ENCODE measurements at places on chromosomes 13 and 19.

DNA sequence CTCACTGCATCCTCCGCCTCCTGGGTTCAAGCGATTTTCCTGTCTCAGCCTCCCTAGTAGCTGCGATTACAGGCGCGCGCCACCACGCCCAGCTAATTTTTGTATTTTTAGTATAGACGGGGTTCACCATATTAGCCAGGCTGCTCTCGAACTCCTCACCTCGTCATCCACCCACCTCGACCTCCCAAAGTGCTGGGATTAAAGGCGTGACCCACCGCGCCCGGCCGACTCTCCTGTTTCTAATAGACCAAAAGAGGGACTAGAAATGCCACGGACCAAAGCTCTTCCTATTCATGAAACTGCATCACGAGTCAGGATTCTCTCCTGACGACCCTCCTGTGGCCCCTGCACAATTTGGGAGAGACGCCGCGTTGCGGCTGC is 563 bp downstream of the ZNF43 start:
- peak; percentile 83 for DNase-seq

GRCh38 chr19:57239982-57240310 is 486 bp upstream of the ZNF805 start:
- no peak for DNase-seq

GRCh38 chr19:14565298-14565679 is 6.6 kb downstream of the NDUFB7 start:
- DNase-seq = no peak

GRCh38 chr19:18789422-18789869 is 1.7 kb downstream of the COMP start:
- no peak for DNase-seq

- DNase-seq = no peak
Observed at GRCh38 chr13:85527316-85527715, 271.9 kb downstream of the SLITRK6 start.

DNA sequence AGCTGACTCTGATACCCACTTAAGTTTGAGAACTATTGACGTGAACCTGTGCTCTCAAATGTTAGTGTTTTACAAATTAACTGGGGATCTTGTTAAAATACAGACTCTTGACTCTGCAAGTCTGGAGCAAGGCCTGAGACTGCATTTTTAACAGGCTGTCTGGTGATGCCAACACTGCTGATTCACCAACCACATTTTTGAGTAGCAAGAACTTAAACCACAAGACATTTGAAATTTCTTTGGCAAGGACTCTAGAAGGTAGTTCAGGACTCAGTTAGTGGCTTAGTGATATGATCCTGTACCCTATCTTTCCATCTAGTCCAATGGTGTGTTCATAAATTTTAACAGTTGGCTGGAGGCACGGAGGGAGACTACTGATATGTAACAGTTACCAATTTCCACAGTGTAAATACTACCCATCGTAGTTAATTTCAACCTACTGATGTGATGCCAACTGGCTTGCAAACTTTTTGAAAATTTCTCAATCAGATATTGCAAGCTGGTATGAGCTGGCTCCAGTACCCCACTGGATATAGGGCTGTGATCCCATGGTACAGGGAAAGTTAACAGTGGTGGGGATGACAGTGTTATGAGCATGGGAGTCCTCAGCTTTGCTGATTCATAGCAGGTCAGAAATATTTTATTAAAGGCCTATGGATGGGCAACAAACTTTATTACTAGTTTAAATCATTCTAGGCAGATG is 255.1 kb downstream of the TBC1D4 start:
- DNase-seq = no peak

GRCh38 chr13:29752175-29752574 is 98.2 kb downstream of the UBL3 start:
- no peak for DNase-seq

DNA sequence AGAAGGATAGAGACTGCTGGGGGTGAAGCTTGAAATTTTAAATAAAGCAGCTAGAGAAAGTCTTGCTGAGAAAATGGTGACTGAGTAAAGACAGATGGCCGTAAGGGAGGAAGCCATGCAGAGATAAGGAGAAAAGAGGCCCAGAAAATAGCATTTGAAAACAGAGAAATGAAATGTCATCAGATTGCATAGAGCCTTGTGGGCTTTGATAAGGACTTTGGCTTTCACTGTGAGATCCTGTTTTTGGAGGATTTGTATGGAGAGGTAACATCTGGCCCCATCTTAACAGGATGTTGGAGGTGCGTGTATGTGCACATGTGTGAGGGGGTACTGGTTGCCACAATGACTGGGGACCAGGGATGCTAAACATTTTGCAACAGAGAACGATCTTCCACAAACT is 19.5 kb upstream of the ATP8A2 start:
- no peak for DNase-seq

DNA sequence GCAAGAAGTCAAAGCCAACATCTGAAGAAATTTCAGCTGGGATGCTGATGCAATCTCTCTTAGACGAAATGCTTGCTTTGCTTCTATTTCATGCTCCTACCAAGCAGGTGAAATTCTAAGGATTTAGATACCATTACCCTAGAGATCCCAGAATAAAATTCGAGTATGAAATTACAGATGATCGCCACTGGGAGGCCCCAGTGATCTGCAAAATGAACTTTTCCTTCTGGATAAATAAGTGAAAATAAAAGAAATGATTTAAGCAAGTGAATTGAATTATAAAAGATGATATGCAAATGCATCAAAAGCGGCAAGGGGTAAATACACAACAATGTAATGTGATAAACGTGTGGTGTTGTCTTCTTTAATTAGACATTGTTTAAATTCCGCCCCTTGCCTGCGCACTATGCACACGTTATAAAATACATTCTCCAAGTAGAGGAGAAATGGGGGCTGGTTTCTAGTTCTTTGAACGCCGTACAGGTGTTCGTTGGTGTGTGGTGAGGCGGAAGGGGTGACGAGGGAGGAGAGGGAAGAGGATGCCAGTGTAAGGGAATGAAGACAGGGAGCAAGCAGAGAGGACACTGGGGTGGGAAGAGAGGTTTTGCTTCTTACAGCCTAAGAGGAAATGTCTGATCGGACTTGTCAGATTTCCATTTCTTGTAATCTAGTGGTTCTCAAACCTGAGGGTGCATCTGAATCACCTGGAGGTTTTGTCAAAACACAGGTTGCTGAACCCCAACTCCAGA is 58.0 kb downstream of the ERCC5 start:
- DNase-seq = peak; percentile 29

DNA sequence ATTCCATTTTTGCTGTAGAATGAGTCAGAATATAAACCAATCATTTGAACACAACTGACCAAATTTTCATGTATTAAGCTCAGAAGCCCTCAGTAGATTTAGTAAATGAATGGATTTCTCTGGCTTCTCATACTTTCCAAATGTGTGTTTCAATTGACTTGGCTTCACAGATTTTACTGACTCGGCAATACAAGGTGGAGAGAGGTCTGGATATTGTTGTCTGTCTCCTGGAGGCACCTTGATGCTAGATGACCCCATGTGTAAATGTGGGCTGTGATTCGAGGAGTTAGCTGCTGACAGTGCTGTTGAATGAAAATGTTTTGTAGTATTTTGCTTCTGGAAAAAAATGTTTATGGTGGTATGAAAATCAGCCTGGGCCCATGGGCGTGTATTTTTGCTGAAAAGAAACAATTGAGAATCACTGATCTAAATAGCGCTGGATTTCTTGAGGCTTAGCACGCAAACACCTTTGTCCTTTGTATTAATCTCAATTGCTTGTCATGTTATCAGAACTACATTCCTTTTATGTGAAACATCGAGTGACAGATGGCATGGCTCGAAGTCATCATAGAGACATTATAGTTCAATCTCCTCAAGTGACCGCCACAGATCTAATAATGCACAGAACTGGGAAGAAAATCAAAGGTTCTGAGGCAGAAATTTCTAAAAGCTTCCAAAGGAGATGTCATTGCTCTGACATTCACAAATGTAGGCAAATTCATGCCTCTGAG is 41.2 kb upstream of the UBAC2 start:
- no peak for DNase-seq

GRCh38 chr19:40246292-40247073 is 20.0 kb upstream of the CCNP start:
- peak; percentile 78 for DNase-seq

DNA sequence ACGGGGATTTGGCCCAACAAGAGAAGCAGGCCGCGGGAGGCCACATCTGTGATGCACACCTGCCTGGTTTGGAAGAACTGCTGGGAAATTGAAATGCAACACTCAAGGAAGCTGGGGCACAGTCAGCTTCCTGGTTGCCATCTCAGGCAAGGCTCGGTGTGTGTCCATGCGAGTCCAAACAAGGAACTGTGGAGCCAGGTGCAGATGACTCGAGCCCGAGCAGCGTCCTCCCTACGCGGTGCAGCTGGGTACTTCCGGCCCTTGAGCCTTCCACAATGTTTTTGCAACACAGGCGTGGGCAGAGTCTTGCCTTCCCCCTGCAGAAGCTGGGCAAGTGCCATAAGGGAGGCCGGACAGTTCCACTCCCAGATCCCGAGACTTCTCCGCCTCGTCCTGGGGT is 94.6 kb downstream of the CRYL1 start:
- DNase-seq = no peak

- DNase-seq = no peak
Observed at GRCh38 chr13:81048026-81048461, 707.1 kb upstream of the SPRY2 start.

- DNase-seq = peak; percentile 81
Observed at GRCh38 chr19:45117167-45117594, 24.2 kb downstream of the PPP1R37 start.

- peak; percentile 47 for DNase-seq
Observed at GRCh38 chr13:59458908-59459579, 704.7 kb downstream of the DIAPH3 start.

DNA sequence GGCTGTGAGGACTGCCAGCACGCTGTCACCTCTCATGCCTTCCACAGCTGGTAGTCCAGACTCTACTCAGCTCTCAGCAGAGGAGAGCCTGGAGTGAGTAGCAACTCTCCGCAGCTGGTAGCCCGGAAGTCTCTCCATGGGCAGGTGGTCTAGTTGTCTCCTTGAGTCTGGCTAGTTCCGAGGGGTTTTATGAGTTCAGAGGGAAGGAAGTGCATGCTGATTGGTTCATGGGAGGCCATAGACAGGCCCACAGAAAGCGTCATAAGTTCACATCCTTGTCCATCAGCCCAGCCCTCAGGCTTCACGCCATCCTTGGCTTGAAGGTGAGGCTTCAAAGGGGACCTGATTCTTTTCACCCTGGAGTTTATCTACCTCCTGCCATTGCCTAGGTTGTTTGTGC is 2662.4 kb upstream of the PCDH20 start:
- no peak for DNase-seq

DNA sequence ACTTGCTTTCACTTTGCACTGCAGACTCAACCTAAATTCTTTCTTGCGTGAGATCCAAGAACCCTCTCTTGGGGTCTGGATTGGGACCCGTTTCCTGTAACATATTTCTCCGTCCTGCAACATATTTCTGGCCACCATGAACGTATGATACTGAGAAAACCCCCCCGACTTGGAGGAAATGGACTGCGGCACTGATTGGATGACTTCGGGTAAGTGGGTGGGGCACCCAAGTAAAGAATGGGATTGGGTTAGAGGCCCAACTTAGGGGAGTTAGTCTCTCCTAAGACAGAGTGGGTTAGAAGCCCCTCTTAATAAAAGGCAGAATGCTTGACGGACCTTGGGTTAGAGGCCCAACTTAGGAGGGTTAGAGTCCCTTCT is 690.4 kb downstream of the UQCRFS1 start:
- DNase-seq = no peak

DNA sequence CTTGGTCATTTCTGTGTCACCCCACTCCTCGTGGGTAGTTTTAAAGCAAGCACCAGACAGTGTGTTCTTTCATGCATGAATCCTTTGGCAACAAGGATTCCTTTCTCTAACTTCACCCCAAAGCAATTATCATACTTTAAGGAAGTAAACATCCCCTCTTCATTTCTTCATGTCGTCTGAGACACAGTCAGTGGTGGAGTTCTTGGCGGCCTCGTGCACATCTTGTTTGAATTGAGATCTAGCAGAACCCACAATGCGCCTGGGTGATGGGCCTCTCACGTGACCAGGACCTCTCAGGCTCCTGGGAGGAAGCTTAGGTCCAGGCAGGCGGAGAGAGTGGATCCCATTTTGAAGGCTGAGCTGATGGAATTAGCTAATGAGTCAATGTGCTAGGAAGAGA is 2.6 kb downstream of the ACSBG2 start:
- no peak for DNase-seq

GRCh38 chr19:5396963-5397362 is 56.4 kb upstream of the PTPRS start:
- no peak for DNase-seq

DNA sequence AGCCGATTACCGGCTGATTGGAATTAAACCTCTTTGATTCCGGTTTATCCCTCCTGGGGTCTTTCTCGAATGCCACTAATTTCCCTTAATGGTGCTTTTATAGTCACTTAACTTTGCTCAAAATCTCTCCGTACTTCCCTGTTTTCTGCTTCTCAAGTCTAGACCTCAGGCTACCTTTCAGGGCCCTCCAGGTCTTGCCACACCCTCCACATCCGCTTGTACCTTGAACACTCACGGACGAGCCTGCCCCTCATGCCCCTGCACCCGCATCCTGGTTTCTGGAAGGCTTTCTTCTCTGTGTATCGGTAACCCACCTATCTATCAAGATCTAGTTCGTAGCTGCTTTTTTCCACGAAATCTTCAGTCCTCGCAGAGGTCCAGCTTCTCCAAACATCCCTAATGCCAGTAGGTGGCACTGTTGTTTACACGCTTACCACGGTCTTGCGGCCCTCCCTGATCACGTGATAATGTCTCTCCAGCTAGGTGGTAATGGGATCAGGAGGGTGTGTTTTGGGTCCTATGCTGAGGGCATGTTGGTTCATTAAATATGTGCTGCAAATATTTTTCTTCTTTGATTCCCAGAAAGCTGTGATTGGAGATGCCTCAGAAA is 13.8 kb downstream of the ATP12A start:
- peak; percentile 50 for DNase-seq

GRCh38 chr13:76991432-76991795 is 467 bp upstream of the CLN5 start:
- no peak for DNase-seq

- DNase-seq = no peak
Observed at GRCh38 chr19:32830231-32831014, 39.1 kb downstream of the SLC7A9 start.

DNA sequence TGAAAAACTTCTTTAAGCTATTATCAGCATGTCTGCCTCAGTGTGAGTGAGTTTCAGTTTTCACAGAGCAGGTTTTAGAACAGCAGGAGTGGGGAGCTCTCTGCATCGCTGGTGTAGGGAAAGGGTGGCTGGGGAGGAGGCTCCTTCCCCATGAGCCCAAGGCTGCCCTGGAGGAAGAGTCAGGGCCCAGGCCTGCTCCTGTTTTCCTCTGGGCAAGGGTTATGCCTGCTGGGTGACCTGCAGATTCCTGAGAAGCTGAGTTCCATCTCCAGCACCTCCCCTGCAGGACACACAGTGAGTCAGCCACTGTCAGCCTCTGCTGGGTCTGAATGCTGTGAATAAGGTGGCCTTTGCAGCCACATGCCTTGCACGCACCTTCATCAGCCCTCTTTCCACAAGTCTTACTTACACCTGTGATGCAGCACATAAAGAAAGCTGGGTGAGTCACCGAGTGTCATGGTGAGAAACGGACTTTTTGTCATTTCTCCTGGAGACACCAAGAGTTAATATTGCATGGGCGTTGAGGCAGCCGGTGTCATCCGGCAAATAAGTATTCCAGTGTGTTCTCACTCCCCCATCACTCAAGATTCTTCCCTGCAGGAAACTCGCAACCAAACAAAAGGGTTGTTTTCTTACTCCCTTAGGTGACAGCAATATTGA is 186.4 kb upstream of the KL start:
- DNase-seq = no peak

Data from NCI-H2171 treated with DMSO at 0.1 percent for 48 hours (cell line).